ENCODE measurements at places on chromosomes 11 and 22.
A peak's percentile ranks its signal among the peaks of the same experiment; 100 is the strongest.

DNA sequence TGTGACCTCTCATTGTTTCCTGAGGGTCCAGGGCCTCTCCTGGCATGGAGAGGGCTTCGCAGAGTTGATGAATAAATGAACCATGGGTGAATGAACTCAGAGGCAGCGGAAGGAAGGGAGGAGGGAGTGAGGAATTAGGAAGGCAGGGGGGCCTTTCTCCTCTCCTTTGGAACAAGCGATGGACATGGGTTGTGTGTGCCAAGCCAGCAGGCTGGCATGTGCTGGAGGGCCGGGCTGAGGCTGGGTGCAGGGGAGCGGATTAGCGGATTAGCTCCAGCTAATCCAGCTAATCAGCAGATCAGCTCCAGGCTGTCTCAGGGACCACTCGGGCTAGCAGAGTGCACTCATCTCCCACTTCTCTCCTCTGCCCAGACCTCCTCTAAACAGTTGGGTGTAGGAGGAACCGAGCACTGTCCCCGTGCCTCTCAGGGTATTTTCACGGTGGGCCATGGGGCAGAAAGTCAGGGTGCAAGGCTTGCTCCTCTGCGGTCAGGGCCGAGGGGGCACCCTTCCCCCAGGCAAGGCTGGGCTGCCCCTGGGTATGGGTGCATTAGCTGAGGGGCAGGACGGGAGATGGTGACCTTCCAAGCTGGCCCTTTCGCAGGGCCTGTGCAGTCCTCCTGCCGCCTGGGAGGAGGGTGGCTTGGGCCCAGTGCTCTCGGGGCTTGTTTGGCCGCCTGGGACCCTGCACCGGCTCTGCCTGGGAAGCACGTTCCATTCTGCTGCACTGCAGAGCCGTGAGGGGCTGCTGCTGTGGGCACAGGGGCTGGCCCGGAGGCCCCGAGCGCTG, 120.3 kb upstream of the B3GAT1 start:
- DNase-seq: no peak

DNA sequence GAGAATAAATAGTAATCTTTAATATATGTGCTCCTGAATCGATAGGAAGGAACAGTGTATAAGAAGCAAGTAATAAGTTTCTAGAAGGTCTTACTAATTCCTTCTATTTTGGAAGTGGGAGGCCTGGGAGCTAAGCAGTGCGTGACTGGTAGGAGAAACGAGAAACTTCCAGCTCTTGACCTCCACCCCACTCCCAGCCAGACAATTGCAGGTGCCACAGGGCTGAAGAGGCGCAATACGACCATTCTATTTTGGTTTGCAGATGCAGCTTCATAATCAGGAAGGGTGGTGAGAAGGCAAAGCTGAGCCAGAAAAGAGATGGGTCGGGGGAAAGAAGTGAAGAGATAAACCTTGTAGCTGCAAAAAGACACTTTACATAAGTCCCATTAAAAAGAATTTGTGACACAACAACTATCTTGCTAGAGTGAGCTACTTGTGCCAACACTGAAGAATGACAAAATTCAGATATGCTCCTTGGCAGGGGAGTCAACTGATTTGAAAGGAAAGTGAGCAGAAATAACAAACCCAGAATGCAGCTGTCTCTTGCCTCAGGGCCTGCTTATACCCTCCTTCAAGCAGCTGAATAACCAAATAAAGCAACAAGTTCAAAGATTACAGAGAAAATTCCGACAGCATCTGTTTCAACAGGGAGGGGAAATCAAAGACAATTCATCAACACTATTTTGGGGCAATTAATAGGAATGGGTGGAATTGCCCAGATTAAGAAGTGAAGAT, 35.1 kb downstream of the GRIA4 start:
- DNase-seq: no peak

DNA sequence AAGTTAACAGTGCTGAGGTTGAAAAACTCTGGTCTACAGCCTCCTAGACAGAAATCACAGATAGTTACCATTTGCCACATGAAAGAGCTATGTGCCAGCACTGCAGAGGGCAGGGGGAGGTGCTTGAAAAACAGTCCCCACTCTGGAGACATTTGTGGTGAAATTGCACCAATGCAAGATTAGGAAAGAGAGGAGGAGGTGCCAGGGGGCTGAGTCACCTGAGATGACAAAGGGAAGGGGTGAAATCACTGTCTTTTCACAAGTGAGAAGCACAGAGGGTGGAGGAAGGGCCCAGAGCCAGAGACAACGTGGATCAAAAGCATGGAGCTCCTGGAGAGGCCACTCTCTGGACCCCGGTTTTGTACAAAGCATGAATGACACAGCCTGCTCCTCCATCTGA, 196.3 kb downstream of the BUD13 start:
- peak; percentile 72 for DNase-seq

DNA sequence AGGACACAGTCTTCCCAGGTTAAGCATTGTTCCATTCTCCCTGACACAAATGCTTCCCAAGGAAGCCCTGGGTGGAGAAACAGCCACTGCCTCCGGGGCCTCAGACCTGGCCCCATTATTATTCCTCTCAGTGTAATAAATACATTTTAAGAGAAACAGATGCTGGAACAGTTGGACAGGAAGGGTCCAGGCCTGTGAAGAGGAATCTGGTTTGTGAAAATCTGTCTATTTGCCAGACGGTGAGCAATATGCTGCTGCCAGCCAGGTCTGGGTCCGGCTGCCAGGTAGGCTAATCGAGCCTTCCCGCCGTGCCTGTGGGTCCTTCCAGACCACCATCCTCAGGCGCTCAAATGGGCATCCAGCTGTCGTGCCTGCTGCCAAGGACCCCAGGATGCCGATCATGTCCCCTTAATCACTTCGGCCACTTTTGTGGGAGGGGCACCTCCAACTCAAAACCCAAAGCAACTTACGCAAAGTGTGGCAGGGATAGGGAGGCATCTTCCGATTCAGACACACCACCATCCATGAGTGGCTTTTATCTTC, 528.4 kb downstream of the MIAT start:
- DNase-seq: no peak

DNA sequence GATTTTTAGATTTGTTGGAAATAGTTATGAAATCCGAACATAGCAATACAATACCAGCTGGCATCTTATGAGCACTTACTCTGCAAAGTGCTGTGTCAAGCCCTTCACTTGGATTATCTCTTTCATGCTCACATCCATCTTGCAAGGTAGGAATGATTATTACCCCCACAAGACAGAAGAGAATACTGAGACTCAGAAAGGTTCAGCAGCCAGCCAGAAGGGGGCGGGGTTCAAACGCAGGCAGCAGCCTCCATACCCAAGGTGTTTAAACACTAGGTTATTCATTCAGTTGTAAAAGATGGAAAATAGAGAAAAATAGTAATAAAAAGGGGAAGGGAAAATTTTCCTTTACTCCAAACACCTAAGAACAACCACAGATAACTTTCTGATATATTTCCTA, 158.5 kb downstream of the CCDC34 start:
- DNase-seq: no peak

DNA sequence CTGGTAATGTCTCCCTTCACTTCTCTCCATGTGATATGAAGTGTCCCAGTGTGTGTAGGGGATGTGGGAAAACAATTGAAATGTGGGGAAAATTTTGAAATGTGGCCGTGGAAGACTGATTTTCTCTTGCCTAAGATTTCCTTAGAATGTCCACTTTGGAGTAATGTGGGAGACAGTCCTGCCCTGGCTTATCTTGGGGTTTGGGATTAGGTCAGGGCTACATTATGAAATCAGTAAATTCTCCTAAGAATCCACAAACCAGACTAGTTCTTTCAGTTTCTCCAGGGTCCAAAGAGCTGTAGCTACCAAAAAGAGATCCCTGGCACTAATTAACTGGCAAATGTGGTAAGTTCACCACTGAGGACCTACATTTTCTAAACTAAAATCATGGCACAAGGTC, 22.8 kb downstream of the YPEL4 start:
- DNase-seq: no peak

GRCh38 chr22:27412866-27413445, 388.6 kb downstream of the MN1 start:
- no peak for DNase-seq

DNA sequence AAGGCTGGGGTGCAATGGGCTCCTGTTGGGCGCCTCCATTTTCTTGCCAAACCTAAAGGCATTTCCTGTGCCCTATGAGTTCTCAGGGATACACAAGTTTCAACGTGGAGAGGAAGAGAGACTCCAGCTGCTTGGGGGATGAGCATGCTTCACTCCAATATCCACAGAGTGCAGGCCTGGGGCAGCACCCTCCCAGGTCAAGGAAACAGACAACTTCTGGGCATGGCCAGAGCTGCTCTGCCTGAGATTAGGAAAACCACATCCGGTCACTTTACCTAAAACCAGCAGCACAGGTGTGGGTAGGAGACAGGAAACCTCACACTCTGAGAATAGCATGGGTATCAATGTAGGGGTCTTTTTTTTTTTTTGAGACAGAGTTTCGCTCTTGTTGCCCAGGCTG, 28.7 kb downstream of the TMEM184B start:
- no peak for DNase-seq

- peak; percentile 42 for DNase-seq
Observed at GRCh38 chr11:111733016-111733415, 33.2 kb downstream of the PPP2R1B start.

- no peak for DNase-seq
Observed at GRCh38 chr11:10719616-10720015, 26.1 kb upstream of the IRAG1 start.

- DNase-seq: peak; percentile 10
Observed at GRCh38 chr11:57885298-57886050, 123.9 kb downstream of the CTNND1 start.

GRCh38 chr22:48338793-48339705, 1488.6 kb downstream of the BRD1 start:
- DNase-seq: no peak

DNA sequence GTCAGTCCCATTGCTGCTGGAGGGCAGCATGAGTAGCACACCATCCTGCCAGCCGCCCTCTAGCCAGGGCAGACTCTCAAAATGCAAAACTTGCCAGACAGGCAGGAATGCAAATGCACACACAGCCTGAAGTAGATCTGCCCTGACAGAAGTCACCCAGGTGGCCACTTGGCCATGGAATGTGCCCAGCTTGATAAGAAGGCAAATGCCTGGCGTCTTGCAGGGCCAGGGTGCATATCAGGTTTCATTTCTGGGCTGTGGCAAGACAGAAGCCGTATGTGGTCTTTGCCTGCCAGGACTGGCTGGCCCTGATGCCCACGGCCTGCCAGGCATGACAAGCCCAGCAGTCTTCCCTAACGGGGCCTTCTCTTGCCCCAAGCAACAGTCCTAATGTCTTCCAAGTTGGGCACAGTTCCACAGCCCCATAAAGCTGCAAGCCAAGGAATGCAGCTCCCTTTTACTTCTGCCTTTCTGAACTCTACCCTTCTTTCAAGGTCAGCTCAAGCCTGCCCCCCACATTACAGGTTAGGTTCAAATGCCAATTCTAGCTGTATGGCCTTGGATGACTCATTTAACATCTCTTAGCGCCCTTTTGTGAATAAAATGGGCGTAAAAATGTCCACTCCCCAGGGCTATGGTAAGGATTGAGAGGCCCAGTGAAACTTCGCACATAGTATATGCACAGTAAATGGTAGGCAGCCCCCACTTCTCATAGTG, 29.7 kb downstream of the POU2AF3 start:
- DNase-seq: peak; percentile 11

DNA sequence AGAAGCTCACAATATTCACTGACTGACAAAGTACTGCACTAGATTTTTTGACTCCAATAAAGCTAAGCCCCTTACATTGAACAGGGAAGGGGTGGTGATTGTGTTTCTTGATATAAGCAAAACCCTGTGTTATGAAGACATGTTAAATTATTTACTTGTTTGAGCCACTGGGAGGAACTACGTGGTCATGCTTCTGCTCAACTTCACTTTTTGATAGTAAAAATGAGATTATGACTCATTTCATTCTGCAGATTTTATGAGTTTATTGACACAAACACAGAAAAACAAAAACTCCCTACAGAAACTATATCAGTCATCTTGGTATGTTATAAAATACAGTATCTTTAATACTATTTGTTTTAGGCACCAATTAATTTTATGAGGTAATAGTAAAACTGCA, 124.7 kb downstream of the CADM1 start:
- DNase-seq: no peak

- no peak for DNase-seq
Observed at GRCh38 chr22:50276143-50276542, 6.0 kb upstream of the MAPK11 start.

DNA sequence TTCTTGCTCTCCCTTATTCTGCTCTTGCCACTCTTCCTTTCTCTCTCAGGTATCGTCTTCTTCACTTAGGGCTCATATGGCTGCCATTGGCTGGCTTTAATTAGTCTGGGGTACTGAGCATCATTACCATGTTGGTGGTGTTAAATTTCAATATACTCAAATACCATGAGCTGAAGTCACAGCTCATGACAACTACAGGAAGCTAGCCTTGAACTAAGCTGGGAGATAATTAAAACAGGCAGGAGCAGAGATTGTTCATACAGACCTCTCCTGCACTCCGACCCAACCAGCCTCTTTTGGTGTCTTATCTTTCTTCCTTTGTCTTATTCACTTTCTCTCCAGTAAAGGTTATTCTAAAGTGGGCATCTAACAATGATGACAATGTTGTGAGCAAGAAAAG, 130.9 kb upstream of the BLID start:
- DNase-seq: no peak

GRCh38 chr22:19853879-19854777, 546 bp downstream of the GNB1L start:
- DNase-seq: peak; percentile 28

All from HT1080 (cell line).